ENCODE measurements at places on chromosomes 2 and 18.

- DNase-seq, result no peak
Observed at GRCh38 chr2:237059155-237059875, 26.4 kb upstream of the COPS8 start.

- no peak for DNase-seq
Observed at GRCh38 chr2:46490521-46491141, 11.3 kb downstream of the TMEM247 start.

DNA sequence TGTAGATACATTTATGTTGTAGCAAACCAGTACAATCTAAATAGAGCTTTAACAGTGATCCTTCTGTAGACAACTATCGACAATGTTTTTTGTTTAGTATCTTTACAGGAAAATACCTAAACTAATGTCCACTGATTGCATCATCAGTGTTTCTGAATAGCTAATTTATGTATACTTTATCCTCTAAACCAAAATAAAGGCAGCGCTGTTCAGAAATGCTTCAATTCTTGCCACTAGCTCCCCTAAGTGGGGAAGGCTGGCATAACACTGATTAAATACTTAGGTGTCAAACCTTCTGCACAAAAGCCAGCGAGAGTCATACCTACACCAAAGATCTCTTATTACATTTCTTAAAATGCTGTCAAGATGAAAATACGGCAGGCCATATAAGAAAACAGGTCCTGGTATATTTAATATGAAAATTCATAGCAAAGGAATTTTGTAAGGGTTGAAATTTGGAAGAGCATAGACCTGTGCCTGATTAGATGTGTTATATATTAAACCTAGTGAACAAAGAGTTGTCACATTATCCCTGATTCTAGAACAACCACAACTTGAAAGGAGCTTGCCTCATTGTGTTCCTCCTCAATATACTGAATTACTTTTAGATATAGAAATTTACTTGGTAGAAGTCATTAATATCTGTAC is 1693.4 kb upstream of the SLC39A10 start:
- no peak for DNase-seq

GRCh38 chr2:20450201-20450999 is 3.5 kb downstream of the RHOB start:
- no peak for DNase-seq

DNA sequence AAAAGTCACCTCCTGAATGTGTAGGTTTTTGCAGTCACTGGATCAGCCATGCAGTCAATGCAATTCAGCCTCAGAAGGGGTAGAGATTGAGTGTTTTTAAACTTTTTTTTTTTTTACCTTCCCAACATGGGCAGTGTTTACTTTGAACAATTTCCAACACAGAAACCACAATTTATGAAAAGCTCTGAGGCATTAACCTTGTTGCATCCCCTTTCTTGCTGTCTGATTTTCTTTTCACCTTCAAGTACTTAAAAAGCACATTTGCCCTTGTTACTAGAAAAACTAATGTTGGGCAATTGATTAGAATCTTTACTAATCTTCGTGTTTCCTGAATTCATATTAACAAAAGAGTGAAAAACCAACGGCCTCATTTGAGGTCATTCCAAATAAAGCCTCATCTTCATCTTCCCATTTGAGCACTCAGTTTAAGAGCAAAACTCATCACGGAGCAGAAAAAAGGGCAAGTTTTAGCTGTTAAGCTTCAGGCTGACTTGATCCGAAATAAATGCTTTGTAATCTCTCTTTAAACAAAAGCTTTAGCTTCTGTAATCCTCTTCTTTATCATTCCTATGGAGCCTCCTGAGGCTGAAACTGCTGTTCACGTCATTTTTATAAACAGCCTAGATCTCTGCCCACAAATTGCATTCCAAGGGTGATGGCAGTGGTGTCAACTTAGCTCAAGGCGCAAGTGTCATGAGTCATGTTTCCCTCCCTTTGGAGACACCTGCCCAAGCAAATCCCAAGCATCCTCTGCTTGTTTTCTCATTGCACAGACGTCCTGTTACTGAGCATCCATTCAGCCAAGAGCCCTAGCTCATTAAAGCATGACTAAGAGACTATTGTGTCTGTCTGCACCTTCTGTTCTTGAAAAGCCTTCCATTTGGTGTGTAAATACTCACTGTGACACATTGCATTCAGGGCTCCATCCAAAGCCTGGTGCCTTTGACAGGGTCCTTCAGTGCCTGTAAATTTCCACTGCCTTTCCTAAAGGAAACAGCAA is 107.7 kb downstream of the HNMT start:
- no peak for DNase-seq

DNA sequence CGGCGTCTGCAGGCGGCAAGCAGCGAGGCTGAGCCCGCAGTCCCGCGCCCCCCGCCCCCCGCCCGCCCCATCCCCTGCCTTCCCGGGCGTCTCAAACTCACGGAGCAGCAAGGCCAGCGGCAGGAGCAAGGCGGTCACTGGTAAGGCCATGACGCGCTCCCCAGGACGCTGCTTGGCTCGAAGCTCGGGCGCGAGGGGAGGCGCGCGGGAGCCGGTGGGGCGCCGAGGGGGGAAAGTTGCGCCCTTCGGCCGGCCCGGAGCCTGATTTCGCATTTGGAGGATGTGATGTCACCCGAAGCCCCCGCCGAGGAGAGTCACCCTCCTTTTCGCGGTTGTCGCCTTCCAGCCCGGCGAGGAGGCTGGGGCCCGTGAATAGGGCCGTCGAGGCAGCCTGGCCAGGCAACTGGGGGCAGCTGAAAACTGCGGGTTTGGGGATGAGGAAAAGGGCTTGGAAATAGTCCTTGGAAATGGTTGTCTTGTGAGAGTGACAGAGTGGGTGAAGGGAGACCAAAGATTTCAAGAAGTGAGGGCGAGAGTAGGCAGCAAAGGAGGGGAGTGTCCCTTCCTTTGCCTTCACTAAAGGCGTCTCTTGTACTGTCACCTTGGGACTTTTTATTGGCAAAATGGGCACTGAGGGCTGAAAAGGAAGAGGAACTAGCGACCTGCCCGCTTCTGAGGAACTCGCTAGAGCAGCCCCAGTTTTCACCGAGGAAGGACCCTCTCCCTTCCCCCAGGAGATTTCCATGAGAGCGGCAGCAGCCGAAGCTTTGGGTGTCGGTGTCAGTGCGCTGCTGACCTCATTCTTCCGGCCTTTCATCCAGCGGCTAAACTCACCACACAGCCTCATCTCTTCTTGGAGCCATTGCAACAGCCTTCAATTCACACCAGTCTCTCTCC is at the start of gene CD8A:
CD8A (minus strand) TSS at position 238 of the 897 bp plus-strand sequence; CDS start at position 150, 88 bp downstream.
- DNase-seq, result no peak

- no peak for DNase-seq
Observed at GRCh38 chr2:192978395-192978794, 783.7 kb upstream of the TMEFF2 start.

DNA sequence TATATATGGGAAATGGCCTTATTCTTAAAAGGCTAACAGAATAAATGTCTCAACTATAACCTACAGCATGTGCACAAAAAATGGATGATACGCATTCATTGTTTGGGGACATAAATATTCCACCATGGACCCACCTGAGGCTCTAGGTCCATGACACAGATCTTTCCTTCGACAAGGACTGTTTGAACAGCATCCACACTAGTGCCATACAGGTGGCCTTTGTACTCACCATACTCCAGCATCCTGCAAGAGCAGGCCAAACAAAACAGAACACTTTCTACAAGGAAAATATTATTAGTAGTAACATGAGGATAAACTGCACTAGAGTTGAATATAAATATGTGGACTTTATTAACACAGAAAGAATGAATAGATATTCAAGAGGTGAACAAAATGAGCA is 6.1 kb upstream of the TMEM237 start:
- DNase-seq, result no peak

DNA sequence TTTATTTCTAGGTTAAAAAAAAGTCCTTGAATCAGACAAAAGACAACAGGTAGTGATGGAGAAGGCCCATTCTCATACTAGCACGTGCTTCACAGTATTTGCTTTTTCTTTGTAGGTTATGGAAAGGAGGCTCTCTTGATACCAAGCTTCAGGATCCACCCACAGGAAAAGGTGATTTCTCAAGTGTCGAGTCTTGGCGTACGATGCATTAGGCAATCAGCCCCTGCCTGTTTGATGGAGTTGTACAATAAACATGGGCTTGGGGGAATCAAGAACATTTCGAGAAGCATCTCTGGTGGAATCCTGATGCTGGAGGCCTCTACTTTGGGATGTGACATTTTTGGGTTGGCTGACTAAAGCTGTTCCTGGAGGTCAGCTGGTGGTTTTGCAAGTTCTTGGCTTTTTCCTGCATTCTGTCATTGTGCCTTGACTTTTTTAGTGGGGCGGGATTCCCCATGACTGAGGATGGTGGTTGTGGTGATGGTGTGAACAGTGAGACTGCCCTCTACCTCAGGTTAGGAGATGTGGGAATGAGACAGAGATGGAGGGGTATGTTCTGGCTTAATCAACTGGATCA is 231.5 kb upstream of the SPRED2 start:
- no peak for DNase-seq

DNA sequence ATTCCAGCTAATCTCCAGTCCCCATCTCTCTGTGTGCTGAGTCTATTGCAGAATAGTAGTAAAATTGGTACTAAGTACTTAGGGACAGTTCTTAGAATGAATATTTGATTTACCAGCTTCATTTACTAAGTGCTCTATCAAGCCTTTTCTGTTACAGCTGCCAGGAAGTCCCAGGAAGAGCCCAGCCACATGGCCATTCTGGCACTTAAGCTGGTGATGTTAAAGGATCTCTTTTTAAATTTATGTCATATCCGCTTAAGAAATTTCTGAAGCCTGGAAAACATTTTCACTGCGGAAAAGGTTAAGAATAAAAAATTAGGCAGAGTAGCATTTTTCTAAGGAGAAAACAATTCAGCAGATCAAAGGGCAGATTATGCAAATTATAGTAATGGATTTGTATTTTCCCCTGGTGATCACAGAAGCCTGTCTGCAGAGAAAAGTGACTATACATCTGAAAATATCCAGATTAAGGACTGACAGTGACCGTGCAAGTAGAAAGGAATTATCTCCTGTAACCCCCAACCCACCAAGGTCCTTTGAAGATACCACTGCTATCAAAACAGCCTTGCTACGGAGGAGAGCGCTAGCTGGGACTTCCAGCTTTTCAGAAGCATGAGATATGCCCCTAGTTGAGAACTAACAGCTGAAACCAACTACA is 260.8 kb downstream of the SH3BP4 start:
- DNase-seq, result no peak

- DNase-seq, result no peak
Observed at GRCh38 chr2:64914735-64915509, 74.3 kb upstream of the SLC1A4 start.

- DNase-seq, result no peak
Observed at GRCh38 chr18:58727776-58728500, 56.7 kb downstream of the MALT1 start.

DNA sequence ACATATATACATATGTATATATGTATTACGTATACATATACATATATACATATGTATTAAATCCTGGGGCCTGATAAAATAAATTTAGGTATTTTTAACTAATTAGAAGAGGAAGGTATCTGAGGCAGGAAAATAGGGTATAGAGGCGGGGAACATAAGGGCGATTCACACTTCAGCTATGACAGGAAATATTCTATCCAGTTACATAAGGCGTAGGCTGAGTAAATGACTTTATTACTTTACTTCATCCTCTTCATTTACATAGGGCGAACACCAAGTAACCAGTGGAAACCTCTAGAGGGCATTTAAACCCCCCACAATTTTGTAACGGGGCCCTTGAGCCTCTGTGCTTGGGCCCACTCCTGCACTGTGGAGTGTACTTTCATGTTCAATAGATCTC is 167.5 kb downstream of the SOCS6 start:
- no peak for DNase-seq

- DNase-seq, result no peak
Observed at GRCh38 chr18:63677500-63678225, 16.0 kb upstream of the SERPINB3 start.

- DNase-seq, result no peak
Observed at GRCh38 chr2:111213877-111214276, 93.2 kb downstream of the BCL2L11 start.

DNA sequence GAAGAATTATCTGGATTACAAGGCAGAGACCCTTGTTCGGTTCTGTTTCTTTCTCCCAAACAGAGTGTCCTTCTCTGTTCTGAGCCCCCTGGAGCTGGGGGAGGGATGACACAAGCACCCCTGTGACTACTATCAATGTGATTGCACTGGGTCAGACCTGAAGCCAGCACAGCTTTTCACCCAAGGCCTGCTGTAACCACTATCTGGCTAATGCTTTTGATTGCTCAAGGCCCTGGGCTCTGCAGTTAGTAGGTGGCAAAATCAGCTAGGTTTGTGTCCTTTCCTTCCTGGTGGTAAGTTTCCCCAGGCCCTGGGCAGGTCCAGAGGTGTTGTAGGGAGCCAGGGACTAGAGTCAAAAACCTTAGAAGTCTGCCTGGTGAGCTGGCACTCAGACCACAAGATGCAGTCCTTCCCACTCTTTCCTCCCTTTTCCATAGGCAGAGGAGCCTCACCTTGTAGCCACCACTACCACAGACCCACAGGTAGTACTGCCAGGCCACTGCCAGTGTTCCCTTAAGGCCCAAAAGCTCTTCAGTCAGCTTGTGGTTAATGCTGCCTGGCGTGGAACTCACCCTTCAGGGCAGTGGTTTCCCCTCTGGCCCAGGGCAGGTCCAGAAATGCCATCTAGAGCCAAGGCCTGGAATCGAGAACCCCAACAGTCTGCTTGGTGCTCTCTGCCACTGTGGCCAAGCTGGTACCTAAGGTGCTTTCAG is 83.0 kb downstream of the FAM117B start:
- DNase-seq, result no peak

DNA sequence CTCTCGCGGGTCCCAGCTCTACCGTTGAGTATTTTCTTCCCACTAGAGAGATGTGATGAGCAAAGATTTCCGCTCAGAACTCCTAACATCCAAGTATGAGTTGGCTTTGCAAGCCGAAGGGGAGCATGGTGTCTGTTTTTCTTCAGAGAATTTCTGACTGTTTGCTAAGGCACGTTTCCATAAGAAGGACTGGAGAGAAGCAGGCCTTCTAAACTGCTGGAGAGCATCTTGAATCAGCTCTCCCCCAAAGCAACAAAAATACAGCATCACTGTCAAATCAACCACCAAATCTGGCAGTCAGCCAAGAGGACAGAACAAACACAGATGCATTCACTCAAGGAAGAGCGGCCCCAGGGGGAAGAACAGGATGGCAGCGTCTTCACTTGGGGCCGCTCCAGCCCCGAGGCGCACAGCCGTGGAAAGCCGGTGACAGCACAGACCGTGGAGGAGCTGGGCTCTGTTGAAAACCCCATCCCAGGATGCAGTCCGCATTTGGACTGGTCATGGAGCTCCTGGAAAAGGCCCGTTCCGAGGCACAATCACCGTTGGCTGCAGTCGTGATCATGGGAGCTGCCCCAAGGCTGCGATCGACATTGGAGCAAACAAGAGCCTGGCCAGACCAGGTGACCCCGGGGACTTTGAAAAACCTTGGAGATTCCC is 101.4 kb downstream of the NFATC1 start:
- no peak for DNase-seq
